Smooth muscle cell of bladder (primary cell): ENCODE measurements at places on chromosomes 12 and 14. TPM values are rescaled to one million over a fixed set of nuclear protein-coding genes. Genes with fewer than 3 reads are reported as not detected.

The ZNF605 gene
- total RNA-seq, result 8.1 and 10.1 TPM in 2 replicates

The TCTN2 gene
- 8.0 and 15.5 TPM in 2 replicates for total RNA-seq

The CTSG gene
- not detected in 2 replicates for total RNA-seq

The ADAMTS20 gene
- total RNA-seq, result under 0.01 TPM in 1 of 2 replicates, not detected in the other

The CLSTN3 gene
- 11.5 and 13.7 TPM in 2 replicates for total RNA-seq
